ENCODE measurements at places on chromosomes 16 and 17.

- no peak for DNase-seq
Observed at GRCh38 chr17:41792845-41793783, 6.6 kb upstream of the JUP start.

- no peak for DNase-seq
Observed at GRCh38 chr17:62688398-62689160, 61.1 kb downstream of the MRC2 start.

- no peak for DNase-seq
Observed at GRCh38 chr17:57782647-57783337, 37.7 kb upstream of the CCDC182 start.

- DNase-seq: no peak
Observed at GRCh38 chr16:2976201-2976600, 4.0 kb downstream of the PKMYT1 start.

- DNase-seq: no peak
Observed at GRCh38 chr17:78705071-78705470, 77.0 kb downstream of the CYTH1 start.
